GM12892 (cell line): ENCODE measurements at places on chromosomes 13 and 19.

- no peak for DNase-seq
Measured at GRCh38 chr13:71474936-71475335, 392.1 kb downstream of the DACH1 start.

GRCh38 chr13:23703246-23703860, 133.1 kb downstream of the TNFRSF19 start:
- DNase-seq: no peak

- DNase-seq: no peak
Measured at GRCh38 chr13:39051157-39051556, 12.9 kb downstream of the NHLRC3 start.

GRCh38 chr13:33933810-33934209, 115.9 kb downstream of the RFC3 start:
- no peak for DNase-seq

- DNase-seq: no peak
Measured at GRCh38 chr13:110855363-110855762, 59.5 kb downstream of the ANKRD10 start.

DNA sequence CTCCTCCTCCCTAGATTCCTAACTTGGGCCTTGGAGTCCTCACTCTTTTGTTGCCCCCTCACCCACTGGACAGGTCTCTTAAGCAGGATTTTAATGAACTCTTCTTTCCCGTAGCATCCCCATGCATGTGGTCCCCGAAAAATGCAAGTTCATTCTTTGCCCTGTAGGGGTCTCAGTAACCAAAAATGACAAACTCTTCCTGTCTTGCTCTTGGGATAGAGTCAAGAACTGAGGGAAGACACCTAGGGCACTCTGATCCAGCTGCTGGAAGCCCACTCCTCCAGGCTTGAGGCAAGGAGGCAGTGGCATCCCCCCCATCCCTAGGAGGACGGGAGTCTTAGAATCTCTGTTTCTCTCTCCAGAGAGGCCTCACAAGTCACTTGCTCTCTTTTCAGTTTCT, 987.0 kb downstream of the DIAPH3 start:
- no peak for DNase-seq

DNA sequence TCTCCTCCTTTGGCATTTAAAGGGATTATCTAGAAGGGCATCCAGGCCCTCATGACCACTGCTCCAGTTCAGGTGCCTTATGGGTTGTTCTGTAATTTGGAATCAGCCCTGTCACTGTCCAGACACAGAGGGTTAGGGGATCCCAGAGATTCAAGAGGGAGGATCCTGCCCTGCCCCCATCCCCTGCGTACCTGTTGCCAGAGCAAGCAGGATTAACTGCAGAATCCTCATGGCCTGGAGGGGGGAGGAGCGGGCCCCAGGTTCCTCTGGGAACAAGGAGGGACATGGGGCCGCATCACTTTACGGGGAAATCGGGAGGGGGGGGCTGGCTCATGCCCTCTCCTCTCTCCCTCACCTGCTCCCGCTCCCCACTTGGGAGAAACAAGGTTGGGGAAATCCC, 1.0 kb downstream of the KLK11 start:
- DNase-seq: no peak

- no peak for DNase-seq
Measured at GRCh38 chr13:105364191-105364590, 1171.3 kb downstream of the EFNB2 start.
